Immature natural killer cell (primary cell): ENCODE measurements at places on chromosomes 6 and 20.

DNA sequence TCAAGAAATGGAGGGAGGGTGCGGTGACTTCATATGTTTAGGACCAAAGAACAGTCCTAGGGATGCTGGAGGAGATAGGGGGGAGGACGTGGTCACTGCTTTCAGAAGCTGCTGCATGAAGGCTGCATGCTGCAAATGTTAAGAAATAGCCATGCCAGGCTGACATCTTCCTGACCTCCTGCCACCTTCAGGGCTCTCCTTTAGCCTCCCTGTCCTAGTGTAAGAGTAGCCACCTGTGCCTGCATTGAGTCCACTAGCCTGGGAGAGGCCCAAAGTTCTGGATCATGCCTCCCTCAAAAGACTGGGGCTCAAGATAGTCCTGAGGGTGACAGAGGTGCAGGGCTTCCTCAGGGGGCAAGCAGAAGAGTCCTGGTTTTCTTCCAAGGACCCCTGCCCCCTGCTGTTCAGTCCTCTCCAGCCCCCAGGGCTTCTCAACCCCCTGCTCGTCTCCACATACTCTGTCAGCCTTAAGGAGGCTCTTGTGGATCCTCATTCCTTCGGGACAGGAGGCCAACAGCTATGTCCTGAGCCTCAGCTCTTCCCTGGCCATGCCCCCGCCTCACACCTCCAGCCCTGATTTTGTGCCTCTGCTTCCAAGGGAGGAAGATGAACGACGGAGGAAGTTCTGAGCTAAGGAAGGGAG lies 96.3 kb downstream of the MRPL14 start:
- DNase-seq: no peak

DNA sequence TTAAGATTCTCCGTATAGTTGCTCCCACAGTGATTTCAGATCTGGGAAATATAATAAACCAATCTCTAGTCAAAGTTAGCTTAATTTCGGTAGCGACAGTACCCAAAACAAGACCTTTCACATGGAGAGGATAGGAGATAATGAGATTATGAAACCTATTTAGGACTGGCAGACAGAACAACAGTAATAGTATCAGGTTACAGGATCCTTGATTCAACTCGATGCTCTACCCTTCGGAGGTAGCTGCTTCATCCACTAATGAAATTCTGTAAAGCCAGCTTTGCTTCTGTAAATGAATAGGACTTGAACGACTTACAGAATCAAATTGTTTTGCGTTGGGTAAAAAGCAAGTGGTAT lies 534 bp upstream of the AKIRIN2 start:
- DNase-seq: no peak

DNA sequence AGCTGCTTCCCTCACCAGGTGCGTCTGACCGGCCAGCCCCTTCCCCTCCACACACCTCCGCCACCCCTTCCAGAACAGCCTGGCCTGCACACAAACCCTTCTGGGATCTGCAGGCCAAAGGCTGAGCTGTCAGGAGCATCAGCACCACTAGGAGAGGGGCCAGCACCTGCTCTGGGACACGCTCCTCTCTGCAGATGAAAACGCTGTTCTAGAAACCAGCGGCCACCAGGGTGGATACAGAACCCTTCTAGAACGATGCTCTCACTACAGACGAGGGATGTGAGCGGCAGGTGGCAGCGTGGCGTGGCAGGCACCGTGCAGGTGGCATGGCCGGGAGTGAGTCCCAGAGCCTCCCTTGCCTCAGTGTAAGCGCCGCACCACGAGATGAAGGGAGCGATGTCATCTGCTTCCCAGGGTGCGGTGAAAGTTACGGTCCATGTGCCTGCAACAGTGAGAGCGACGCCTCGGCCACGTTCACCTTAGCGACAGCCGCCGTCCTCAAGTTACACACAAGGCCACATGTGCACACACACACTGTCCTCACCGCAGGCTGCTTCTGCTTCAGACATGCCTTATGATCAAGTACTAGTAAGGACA lies 53.6 kb downstream of the TAF4 start:
- no peak for DNase-seq

- no peak for DNase-seq
Measured at GRCh38 chr6:9517806-9518205, 897.1 kb downstream of the TFAP2A start.

DNA sequence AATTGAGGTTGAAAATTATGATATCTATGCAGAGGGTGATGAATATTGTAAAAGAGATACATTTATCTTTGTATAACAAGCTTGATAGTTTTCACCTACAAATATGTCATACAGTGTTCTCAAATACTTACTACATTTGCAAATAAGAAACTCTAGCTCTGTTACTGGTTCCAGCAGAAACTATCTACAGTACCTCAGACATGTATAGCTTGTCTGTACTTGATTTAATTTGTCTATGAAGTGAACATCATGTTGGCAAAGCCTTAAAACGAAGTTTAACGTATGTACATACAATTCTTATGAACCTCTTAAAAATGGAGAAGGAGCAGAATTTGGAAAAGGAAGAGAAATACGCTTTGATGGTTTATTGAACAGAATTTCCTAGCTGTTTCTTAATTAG lies 201.4 kb upstream of the MARCKS start:
- no peak for DNase-seq

GRCh38 chr6:6880745-6881437 lies 226.9 kb upstream of the RREB1 start:
- no peak for DNase-seq

DNA sequence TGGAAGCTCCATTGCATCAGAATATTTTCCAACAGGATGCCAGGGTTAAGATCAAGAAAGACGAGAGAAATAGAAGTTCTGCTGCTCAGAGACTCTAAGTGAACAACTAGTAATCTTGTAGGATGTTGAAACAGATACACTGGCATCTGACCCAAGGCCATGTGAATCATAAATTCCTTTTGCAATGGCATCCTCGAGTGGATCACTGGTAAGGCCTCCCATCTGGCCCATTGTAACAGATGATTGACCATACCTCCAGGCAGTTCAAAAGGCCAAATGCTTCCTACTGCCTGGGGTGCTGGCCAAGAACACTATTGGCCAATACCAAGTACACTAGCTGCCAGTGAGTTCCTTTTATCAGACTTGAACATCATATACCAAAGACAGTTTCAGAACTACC lies 9.9 kb upstream of the SLC17A3 start:
- no peak for DNase-seq

DNA sequence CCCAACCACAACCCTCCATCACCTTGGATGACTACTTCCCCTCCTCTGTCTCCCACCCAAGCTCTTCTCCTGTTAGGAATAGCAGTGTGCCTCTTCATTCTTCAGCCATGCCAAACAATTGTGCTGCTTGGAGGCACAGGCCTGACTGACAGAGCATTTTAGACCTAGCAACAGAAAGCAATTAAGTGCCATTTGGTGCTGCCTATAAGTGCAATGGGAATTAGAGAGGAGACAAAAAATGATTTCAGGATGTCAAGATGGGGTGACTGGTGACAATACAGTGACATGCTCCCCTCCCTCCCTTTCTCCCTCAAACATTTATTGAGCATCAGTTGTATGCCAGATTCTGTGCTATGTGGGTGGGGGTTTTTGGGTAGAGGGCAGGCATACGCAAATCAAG lies 322.6 kb upstream of the MOCS1 start:
- DNase-seq: no peak

- no peak for DNase-seq
Measured at GRCh38 chr6:97669191-97670031, 386.4 kb upstream of the MMS22L start.

DNA sequence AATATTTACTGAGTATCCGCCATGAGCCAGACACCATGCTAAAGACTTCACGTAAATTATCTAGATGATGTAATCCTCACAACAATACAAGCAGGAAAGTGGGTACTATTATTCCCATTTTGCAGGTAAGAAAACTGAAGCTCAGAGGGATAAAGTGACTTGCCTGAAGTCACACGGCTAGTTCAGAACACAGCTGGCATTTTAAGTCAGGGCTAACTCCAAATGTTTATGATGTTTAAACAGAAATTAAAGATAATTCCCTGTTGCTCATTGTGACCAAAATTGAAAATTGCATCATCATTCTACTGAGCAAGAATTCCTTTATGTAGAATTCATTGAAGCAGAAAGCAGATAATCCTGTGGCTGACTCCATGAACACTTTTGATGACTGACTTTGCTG lies 71.3 kb upstream of the STXBP5 start:
- DNase-seq: no peak

DNA sequence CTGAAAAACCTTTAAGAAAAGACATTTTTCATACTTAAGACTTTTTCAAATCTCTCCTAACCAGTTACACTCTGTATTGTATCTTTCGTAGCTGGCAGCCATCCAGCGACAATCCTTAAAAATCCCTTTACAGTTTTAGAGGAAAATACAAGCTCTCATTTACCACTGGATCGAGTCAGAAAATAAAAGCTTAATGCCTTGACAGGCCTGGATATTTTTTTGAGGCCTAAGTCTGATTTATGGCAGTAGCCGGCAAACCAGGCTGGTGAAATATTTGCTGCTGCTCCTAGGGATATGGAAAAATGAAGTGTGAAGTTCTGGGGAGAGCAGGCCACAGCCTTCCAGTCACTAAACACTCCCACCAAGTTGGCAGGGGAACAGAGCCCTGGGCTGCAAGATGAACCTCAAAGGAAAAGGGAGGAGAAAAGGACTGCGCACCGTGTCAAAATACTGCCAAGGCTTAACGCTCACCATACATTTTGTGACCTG lies 213.0 kb upstream of the SUPT3H start:
- DNase-seq: no peak

DNA sequence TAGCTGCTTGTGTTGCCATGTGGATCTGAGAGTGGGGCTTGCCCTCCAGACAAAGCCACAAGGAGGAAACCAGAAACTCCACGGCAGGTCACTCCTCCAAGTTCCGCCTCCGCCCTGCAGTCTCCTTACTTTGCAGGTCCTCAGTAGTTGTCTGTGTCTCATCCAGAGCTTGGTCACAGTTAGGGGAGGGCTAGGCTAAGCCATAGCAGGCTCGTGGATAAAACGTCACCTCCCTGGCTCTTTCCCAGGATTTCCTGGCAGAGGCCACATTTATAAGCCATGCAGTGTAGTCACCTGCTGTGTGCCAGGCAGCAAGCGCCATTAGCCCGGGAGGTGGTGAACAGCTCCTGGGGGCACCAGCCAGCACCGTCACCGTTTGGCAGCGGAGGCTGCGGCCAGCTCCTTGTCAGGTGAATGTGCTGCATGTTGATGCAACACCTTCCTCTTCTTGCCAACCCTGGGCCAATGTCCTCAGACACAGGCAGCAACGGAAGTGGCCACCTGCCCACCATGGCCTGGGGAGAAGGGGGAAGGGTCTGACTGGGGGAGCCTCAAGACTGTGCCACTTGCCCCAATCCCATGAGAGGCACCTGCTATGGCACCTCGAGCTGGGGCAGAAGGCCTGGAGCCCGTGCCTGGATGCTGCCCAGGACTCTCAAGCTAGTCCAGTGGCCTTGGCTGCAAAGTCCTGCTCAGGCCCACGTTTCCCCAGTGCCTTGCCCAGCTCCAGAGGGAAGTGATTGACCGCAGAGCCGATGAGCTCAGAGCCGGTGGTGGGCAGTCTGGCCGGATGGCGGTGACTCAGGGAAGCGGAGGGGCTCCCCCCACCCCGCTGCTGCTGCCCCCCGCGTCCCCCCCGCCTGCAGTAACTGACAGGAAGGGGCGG lies 39.0 kb upstream of the SLCO4A1 start:
- DNase-seq: peak; percentile 80
